ENCODE measurements at places on chromosomes 12 and 14.

DNA sequence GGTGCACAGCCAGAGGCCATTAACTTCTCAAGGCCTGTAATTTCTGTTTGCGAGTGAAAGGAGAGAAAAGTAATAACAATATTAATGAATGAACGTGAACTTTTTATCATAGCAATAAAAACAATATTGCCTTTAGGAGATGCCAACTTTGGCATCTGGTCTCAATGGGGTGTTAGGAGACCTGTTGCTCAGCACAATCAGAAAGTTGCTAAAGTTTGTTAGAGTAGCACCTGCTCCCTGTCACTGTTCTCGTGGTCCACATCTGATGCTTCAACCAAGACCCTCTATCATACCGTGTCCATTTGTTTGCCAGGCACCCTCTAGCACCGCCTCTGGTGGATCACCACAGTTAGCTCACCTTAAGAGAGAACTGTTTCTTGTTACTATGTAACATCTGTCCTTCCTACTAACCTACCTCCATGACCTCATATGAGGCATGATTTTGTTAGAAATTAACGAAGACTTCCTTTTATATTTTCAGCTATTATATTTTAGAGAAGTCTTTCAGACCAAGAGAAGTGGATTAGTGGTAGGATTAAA is 12.5 kb upstream of the CLEC4E start:
- no peak for DNase-seq

DNA sequence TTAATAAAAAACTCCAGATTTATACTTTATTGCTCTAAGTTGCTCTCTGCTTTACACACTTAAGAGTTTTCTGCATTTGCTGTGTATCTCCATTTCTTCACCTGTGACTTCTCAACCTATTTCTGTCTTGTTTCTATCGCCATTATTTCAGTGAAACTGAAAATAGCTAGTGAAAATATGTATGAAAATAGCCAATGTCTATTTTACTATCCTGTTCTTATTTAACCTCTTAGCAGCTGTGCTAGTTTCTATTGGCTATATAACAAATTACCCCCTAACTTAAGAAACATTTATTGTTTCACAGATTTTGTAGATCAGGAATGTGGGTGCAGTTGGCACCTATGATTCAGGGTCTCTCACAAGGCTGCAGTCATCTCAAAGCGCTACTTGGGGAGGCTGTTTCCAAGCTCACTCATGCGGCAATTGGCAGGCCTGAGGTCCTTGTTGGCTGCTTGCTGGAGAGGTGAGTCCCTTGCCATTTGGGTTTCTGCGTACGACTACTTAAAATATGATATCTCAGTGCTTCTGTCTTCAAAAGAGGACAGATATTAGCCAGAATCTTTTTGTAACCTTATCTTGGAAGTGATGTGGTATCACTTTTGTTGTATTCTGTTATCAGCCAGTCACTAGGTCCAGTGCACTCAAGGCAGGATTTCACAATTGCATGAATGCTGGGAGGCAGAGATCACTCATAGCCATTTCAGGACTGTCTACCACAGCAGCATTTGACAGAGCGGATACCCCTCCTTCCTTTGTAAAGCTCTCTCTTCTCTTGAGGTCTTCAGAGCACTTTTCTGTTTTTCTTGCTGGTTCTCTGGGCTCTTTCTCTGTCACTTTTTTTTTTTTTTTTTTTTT is 7.2 kb downstream of the ERC1 start:
- DNase-seq, result no peak

GRCh38 chr12:104048162-104048561 is 1.8 kb downstream of the GLT8D2 start:
- no peak for DNase-seq

- DNase-seq, result no peak
Measured at GRCh38 chr14:76767681-76768656, 6.7 kb downstream of the VASH1 start.

GRCh38 chr12:30795410-30796312 is 40.9 kb upstream of the CAPRIN2 start:
- no peak for DNase-seq

GRCh38 chr12:78866518-78866917 is 1.9 kb downstream of the SYT1 start:
- DNase-seq, result no peak

GRCh38 chr14:58258156-58258555 is 13.5 kb downstream of the PSMA3 start:
- DNase-seq, result no peak

- no peak for DNase-seq
Measured at GRCh38 chr14:68806526-68807147, 13.8 kb upstream of the ZFP36L1 start.

GRCh38 chr12:23464241-23464812 is 485.1 kb downstream of the SOX5 start:
- DNase-seq, result no peak

DNA sequence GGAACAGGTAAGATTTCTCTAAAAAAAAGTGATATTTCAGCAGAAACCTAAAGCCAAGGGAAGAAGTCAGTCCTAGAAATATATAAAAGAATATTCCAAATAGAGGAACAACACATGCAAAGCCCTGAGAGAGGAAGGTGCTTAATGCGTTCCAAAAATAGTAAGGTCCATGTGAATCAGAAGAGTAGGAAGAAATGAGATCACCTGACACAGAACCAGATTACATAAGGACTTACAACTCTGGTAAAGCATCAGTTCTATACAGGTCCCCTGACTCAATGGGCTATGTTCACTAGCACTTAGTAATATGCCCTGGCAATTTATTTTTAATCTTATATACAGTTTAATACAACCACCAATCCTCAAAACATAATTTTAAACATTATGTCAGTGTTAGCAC is 30.0 kb downstream of the SENP1 start:
- DNase-seq, result no peak

DNA sequence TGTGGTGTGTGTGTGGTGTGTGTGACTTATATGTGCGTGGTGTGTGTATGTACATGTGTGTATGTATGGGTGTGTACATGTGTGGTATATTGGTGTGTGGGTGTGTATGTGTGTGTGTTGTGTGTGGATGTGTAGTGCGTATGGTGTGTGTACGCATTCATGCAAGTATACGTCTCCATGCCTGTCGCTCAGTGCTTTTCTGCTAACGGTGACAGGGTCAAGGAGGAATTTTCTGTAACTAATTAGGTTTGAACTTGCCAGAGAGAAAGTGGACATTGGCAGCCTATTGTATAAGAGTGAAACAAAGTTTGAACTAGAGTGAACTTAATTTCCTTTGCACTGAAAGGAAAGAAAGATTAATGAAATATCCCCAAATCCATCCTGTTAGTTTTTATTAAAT is 120.9 kb upstream of the GSC start:
- DNase-seq, result no peak

DNA sequence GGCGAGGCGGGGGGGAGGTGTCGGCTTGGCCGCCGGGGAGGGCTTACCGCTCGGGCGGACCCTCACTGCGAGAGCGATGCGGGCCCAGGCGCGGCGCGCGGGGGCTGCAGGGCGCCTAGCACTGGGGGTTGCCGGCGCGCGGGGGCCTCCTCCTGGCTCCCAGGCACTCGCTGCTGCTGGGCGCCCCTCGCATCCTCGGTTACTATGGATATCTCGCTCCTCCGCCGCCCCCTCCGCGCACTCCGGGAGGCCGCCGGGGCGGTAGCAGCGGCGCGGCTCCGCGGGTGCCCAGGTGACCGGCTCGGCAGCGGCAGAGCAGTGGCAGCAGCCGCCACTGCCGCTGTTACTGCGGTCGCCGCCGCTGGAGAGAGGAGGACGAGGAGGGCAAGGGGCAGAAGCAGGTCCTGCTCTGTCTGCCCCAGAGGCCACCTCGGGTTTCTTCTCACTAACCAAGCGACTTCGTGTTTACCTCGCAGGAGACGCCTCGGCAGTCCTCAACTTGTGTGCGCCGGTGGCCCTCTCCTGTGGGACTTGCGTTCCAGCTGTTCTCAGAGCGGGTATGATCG is 250.1 kb downstream of the APAF1 start:
- DNase-seq, result no peak

DNA sequence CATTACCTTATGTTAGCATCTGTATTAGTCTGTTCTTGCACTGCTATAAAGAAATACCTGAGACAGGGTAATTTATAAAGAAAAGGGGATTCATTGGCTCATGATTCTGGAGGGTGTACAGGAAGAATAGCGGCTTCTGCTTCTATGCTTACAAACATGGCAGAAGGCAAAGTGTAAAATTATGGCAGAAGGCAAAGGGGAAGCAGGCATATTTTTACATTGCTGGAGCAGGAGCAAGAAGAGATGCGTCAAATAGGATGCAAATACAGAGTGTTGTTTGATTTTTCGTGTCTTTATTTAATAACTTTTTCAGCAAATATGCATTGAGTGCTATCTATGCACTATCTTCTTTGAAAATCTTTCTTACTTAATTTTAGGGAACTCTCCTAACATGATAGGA is 210.7 kb upstream of the SSTR1 start:
- no peak for DNase-seq

GRCh38 chr12:32261638-32262037 is 137.7 kb upstream of the FGD4 start:
- no peak for DNase-seq

DNA sequence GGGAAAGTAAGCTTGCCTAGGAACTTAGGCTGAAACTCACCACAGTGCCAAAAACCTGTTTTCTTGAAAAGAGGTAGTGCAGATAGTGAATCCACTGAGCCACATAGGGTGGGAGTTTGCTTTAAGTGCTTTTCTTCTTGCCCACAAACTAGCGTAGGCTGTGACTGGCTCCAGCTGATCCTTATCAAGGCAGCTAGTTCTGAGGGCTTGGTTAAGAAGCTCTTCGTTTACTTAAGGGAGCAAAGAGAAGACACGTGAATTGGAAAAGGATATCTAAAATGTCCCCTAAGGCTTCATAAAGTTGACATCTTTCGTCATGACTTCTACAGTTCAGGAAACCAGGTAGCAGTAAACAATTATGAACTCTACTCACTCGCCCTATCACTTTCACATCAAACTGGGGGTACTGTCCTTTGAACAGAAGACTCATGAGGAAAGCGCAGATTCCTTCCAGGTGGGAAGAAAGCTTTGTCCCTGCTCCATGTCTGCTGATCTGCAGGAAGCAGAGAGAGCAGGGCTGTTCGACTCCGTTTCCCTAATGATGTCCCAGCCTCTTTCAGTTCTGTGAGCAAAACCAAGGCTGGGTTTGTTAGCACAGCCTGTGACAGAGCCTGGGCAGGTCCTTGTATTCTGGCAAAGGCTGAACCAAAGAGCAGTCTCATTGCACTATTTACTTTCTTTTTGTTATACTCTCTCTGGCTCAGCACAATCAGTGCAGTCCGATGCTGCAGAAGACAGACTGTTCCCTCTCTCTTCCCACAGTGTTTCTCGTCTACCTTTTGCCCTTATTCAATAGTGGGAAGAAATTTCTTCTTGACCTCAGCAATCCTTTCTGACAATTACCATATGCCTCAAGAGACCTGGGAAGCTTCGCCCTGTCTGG is 93.5 kb upstream of the ETV6 start:
- no peak for DNase-seq

GRCh38 chr12:47507221-47507620 is 198.6 kb downstream of the RPAP3 start:
- no peak for DNase-seq

GRCh38 chr12:127752802-127753201 is 514.2 kb upstream of the TMEM132C start:
- DNase-seq, result no peak

- no peak for DNase-seq
Measured at GRCh38 chr14:45906257-45906656, 653.3 kb upstream of the MIS18BP1 start.

- no peak for DNase-seq
Measured at GRCh38 chr14:70008284-70009262, 129.4 kb downstream of the SMOC1 start.

- DNase-seq, result peak; percentile 98
Measured at GRCh38 chr14:68794851-68795596, 2.2 kb upstream of the ZFP36L1 start.

- no peak for DNase-seq
Measured at GRCh38 chr12:15196678-15197505, 24.3 kb downstream of the RERG start.

DNA sequence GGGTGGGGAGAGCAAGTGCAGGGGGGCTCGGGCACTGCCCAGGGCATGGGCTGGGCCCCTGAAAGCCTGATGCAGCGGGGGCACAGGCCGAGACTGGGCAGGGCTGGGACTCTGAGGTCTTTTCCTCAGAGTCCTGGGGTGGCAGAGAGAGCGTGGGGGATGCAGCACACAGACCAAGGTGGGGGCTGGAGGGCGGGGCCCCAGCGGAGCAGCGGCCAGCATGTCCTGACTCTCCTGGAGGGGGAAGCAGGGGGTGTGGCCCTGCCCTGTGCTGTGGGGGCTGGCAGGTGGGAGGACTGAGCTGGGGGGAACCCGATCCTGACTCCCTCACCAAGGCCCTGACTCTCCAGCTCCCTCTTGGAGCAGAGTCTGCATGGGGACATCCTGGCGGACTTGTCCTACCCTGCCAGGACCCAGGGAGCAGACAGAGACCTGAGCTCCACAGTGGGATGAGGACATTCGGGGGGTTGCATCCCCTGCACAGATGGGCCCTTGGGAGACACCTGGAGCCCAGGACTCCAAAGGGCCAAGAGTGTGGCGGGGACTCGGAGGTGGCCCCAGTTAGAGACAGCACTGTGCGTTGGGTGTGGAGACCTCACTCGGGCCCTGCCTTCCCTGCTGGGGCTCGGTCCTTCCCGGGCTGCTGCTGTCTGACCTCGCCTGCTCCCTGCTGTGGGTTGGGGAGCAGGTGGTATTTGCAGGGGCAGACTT is 326.1 kb downstream of the TMEM121 start:
- no peak for DNase-seq

GRCh38 chr14:23601845-23602180 is 23.2 kb upstream of the JPH4 start:
- no peak for DNase-seq

DNA sequence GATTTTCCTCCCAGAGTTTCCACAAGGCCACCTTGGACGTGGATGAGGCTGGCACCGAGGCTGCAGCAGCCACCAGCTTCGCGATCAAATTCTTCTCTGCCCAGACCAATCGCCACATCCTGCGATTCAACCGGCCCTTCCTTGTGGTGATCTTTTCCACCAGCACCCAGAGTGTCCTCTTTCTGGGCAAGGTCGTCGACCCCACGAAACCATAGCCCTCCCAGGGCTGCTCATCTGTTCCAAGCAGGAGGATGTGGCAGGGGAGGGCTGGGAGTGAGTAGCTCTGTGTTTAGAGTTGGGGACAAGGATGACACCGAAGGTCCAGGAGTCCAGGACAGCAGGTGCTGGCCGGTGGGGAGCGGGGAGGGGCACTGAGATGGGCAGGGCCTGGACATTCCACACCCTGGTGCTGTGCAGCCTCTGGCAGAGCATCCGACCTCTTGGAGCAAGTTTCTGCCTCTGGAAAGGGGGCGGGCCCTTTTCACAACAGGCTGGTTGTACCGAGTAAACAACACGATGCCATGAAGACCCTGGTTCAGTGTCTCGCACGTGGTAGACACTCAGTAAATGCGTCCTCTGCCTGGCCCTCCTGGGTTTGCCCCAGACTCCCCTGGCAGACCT is 8.2 kb downstream of the SERPINA4 start:
- no peak for DNase-seq

DNA sequence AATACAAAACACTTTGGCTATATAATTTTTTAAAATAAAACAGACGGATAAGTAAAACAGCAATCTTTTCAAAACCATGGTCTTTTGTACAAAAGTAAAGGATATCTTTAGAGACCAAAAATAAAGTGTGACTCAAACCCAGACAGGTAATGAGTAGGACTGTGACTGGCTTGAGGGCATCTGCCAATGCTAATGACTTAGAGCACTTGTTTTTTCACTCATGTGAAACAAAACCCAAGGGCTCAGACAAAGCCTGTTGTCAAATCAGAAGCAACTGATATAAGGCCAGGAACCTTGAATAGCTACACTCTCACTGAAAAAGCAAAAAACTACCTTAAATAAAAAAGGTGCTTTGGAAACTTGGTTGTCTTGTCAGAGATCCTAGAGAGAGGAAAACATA is 357.4 kb downstream of the TMEM117 start:
- DNase-seq, result no peak
